ENCODE measurements at places on chromosomes 2 and 18.

DNA sequence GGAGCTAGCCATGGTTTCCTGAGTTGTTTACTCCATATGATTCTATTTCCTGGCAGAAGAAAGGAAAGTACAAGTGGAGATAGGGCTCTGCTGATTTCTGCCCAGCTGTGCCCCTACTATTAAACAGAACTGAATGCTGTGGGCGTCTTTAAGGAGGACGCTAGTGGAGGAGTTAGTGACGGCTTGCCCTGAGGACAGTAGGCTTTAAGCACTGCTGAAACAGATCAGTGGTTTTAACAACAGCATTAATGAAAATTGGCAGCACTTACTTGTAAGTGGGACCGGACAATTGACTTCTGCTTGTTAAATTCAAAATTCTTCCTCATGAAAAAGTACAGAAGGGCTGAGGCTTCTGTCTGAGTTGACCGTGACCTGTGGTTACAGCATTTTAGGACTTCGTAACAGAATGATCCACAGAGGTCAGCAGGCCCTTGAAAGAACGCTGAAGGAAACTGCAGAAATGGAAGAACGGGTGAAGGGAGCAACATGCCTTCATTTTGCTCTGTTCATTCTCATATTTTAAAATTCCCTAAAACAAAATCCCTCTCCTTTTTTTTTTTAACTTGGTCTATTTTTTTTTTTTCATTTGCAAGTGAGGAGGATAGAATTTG is 80.6 kb upstream of the CCDC195 start:
- DNase-seq, result no peak

- DNase-seq, result no peak
Observed at GRCh38 chr2:70905443-70906421, 30.0 kb upstream of the ATP6V1B1 start.

- no peak for DNase-seq
Observed at GRCh38 chr2:58925676-58926081, 684.6 kb upstream of the FANCL start.

DNA sequence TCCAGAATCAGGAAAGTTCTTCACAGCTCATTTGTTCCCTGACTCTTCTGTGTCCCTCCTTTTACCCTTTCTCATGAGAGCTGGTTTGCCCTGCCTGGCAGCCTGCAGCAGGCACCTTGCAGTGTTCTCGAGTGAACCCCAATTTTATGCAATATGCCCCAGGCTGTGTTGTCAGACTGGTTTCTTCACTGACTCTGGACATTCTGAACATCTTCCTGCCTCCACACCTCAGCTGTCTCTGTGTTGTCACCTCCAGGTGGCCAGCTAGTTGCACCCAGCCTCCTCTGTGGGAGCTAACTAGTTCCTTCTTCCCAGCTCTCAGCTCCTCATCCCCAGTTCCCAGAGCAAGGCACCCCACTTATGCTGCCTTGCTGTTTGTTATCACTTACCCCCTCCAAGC is 5.5 kb downstream of the SETBP1 start:
- no peak for DNase-seq

DNA sequence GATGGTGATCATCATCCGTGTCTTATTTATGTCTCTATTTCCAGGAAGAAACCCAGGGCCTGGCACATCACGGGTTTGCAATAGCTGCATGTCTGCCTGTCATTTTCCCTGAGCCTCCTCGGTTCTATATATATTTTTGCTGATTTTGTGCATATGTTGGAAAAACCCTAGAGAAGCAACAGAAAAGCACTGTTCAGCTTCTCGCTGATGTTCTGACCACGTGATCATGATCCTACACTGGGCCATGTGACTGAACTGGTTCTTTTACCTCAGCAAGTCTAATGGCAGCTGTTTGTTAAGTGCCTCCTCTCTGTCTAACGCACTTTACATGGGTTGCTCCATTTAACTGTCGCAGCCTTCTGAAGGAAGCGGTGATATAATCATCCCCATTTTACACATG is 71.3 kb downstream of the CMPK2 start:
- no peak for DNase-seq

DNA sequence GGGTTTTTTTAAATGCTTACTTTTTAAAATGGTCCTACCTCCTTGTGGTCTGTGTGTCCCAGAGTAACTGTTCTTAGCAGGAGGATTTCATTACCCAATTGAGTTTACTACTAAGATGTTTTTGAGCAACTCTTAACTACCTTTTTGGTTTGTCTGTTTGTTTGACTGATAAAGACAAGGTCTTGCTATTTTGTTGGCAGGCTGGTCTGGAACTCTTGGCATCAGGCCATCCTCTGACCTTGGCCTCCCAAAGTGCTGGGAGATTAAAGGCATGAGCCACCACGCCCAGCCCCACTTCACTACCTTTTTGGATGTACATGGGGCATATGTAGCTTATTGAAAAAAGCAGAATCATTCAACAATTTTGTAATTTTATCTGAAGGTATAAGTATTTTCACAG is 14.9 kb downstream of the MRPS9 start:
- DNase-seq, result no peak

GRCh38 chr2:171260471-171261424 is 100.1 kb upstream of the TLK1 start:
- DNase-seq, result no peak

DNA sequence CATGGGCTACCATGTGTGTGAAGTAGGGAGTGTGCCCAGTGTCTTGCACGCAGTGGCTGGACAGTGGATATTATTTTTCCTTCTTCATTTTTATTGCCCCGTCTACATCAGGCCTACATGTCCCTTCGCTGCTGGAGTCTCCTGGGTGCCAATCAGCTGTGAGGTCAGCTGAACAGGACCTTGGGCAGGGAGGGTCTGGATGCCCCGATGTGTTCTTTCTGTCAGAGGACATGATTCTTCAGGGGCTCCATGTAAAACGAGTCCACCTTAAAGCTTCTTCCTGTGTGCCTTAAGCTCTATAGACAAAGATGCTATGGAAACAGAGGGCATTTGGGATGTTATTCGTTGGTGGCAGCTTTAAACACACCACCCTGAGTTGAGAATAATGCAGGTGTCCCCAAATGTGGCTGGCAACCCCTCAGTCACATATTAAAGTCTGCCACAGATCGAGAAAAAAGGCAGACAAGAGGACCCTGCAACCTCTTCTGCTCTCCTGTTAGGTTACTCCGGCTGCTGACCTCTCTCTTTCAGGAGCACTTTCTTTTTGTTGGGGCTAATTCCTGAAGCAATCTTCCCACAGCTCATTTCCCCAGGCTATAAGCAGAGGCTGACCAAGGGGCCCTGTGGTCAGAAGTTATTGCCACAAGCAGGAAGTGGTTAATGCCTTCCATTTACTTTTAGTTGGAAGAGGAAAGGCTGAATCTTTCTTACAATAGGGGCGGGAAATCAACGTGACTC is 20.0 kb downstream of the GREB1 start:
- no peak for DNase-seq

- no peak for DNase-seq
Observed at GRCh38 chr2:159362816-159363251, 76.3 kb upstream of the WDSUB1 start.

DNA sequence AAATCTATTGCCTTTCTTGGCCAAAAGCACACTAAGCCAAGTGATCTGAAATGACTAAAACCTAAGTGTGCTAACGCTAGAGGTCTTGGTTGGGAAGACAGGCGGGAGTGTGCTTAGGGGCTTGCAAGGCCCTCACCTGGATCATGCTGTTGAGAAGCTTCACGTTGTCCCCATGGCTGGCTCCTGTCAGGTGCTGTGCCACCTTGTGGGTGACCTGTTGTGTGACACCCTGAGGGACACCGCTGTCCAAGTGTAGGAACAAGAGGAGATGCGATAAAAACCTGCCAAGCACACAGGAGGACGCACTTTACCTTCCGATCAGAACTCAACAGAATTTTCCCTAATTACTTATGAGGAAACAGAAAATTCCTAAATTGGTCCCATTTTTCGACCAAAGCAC is 50.8 kb downstream of the EPG5 start:
- no peak for DNase-seq

DNA sequence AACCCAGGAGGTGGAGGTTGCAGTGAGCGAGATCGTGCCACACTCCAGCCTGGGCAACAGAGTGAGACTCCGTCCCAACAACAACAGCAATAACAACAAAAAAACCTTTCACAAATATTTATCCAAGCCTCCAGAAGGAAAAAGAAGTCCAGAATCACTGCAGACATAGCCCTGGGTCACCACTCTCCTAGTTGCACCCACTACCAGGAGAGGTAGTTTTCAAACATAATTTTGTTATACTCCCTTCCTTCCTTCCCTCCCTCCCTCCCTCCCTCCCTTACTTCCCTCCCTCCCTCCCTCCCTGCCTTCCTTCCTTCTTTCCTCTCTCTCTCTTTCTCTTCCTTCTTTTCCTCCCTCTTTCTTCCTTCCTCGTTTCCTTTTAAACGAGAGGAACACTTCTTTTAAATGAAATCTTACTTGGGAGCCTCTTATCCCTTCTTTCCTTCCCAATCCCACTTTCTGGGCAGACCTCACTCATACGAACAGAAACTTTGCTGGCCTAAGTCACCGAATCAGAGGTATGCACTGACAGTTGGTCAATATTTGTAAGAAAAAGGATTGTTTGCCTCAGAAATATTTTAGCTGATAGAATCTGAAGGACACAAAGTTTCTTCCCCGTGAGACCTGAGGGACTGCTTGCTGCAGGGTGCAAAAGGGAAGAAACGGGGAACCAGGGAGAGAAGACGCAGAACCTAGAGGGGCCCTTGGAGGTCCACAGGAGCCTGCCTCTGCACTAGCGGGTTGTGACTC is 88.1 kb upstream of the AGAP1 start:
- DNase-seq, result no peak

DNA sequence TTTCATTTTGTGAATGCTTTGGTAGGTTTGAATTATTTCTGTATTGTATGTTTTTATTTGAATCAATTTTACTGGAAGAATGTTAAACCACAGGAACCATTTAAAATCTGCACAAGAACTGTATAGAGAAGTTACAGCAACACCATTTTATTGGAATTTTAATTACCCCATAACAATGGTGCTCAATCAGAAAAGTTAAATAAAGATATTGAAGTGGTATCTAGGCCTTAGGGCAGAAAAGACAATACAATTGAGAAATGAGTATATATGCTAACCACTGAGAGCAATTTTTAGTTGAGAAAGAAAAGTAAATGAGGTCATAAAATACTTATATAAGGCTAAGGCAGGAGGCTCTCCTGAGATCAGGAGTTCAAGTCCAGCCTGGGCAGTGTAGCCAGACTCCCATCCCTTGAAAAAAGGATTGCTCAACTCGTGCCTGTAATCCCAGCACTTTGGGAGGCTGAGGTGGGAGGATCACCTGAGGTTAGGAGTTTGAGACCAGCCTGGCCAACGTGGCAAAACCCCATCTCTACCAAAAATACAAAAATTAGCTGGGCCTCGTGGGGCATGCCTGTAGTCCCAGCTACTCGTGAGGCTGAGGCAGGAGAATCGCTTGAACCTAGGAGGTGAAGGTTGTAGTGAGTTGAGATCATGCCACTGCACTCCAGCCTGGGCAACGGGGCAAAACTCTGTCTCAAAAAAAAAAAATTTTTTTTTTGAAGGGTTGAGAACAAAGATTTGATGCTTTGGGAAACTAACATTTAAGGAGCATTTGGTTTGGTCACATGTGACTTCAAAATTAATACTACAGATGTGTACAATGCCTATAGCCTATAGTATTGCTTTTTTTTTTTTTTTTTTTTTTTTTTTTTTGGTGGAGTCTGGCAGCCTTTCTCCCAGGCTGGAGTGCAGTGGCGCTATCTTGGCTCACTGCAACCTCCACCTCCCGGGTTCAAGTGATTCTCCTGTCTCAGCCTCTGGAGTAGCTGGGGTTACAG is 212.9 kb upstream of the STON1 start:
- no peak for DNase-seq

DNA sequence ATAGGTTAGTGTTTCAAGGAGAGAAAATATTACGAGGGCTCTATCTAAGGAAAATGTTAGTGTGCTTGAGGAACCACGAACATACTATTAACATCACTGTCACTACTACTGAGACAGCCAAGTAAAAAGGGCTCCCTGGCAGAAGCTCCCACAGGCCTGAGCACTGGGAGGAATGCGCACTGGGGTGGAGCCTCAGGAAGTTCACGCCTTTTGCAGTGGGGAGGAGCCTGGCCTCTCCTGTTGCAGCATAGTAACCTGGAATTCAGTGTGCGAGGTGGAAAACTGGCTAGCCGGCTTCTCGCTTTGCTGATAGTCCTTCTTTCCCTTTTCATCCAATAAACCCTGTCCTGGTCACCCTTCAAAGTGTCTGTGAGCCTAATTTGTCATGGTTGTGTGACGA is 250.3 kb downstream of the ERBB4 start:
- DNase-seq, result no peak

GRCh38 chr2:173755798-173756197 is 209.4 kb downstream of the SP3 start:
- no peak for DNase-seq

DNA sequence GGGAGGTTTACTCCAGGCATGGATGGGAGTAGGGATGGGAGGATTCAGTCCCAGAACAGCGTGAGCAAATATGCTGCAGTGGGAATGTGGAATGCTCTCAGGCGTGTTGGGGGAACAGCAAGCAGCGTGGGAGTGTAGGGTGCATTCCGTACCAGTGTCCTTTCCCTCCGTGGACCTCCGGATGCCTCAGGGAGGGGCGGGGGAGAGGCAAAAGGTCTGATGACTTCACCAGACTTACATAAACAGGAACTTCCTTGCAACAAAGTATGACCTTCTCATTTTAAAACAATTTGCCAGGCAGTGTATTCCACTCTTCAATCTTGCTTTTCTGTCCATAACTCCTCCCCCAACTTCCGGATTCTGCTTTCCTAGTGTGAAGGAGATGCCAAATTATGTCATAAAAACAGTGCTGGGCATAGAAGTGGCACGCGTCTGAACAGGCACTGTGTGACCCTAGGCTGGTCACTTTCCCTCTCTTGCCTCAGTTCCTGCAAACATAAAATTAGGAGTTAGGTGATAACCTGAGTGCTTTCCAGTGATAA is 36.9 kb downstream of the RPL37A start:
- DNase-seq, result no peak

DNA sequence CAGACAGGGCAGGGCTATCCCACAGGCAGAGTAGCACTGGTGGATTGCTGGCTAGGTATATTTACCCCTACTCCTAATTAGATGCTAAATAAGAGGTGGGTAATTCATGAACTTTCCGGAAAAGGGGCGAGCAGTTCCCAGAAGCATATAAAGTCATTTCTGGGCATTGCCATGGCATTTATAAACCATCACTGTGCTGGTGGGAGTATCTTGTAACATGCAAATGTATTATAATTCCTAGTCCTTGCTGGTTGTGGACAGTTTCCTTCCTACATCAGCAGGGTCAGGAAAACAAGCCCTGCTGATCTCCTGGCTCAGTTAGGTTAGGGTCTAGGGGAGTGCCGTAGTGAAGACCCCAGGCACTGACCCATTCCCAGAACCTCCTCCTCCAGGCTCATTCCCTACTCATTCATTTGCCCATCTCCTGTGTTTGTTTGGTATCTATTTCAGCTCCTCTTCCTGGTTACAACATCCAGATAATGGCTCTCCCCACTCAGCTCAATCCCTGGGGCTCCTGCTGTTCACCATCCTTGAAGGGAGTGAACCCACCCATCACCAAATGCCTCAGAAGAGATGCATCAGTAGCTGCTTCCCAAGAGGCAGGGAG is 282.7 kb downstream of the SRBD1 start:
- no peak for DNase-seq

DNA sequence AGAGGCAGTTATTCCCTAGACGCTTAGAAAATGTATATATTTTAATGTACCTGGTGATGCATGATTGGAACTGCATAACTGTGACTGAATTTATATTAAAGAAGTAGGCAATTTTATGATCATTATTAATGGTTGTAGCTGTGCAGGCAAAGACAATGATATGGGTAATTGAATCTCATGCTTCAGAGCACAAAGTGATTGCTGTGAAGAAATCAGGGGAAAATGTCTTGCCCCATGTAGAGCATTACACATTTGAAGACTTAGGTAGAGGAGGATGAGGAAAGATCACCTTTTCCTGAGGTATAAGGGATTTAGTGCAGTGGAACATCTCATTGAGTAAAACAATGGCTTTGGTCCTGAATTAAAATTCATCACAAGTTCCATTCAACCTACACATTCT is 246.8 kb upstream of the DCC start:
- DNase-seq, result no peak
